Occipital lobe (tissue), 3 donors: ENCODE measurements at places on chromosomes 11 and 22. TPM values are rescaled to one million over a fixed set of nuclear protein-coding genes. Genes with fewer than 3 reads are reported as not detected.

DNA sequence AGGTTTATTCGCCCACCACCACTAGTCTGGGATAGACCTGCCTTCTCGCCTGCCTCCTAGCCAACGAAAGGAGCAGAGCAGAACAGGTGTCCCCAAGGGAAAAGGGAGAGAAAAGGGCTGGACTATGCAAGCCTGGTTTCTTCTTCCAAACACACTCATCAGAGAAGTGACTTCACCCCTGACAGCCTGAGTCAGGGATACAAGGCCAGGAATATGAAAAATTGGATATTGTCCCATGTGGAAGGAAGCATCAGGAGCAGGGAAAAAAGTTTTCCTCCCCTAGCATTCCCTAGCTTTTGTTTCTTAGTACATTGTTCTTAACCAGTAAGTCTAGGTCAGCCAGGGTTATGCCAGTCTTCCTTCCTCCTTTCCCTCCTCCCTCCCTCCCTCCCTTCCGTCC is 56.9 kb upstream of the TNRC6B start:
- DNase-seq = no peak

DNA sequence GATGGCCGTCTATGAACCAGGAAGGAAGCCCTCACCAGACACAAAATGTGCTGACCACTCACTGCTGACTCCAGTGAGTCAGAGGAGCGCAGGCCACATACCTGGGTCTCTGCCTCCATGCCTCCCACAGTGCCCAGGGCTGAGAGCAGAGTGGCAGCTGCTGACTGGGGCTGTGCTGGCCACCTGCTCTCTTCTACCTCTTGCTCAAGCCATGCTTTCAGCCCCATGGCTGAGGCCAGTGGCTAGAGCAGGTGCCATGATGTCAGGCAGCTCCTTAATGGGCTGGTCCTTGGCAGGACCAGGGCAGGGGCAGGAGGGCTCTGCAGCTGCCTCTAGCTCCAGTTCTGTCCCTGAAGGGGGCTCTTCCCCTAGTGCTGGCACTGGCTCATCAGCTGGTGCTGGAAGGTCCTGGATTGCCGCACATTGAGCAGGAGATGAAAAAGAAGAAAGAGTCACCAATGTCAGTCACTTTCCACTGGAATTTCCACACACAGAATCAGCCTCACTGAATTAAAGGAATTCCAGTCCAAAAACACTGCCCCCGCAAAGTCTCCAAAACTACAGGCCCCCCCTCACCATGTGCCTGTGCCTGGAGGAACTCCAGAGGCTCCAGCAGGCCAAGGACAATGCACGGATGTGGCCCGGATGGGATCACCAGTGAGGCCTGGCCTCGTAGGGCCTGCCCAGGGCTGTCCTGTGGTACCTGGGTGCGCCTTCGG is 86.4 kb downstream of the GGTLC2 start:
- no peak for DNase-seq

- DNase-seq = no peak
Observed at GRCh38 chr11:14852571-14853177, 39.4 kb downstream of the CYP2R1 start.

DNA sequence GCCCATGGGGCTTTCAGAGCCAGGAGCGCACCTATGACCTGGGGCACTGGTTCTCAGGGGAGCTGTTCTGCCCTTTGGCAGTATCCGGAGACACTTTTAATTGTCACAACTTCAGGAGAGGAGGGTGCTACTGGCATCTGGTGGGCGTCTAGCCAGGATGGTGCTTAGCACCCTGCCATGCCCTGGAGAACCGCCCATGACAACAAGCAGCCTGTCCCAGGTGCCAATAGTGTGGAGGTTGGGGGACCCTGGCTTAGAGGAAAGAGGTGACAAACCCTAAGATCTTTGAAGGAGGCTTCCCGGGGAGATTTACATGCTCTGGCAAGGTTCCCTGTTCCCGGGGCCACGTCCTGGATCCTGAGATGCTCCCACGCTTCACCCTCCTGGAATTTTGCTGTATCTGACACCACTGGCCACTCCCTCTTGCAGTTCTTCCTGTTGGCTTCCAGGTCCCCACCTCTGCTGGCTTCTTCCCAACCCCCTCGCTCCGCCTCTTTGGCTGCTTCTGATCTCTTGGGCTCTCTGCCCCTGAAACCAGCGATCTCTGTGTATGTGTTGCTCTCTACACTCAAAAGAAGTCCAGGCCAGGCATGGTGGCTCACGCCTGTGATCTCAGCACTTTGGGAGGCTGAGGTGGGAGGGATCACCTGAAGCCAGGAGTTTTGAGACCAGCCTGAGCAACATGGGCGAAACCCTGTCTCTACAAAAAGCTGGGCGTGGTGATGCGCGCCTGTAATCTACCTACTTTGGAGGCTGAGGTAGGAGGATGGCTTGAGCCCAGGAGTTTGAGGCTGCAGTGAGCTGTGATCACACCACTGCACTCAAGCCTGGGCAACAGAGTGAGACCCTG is 31.1 kb downstream of the FADS3 start:
- DNase-seq = no peak

- DNase-seq = no peak
Observed at GRCh38 chr11:107707807-107708206, 4.0 kb downstream of the SLN start.

DNA sequence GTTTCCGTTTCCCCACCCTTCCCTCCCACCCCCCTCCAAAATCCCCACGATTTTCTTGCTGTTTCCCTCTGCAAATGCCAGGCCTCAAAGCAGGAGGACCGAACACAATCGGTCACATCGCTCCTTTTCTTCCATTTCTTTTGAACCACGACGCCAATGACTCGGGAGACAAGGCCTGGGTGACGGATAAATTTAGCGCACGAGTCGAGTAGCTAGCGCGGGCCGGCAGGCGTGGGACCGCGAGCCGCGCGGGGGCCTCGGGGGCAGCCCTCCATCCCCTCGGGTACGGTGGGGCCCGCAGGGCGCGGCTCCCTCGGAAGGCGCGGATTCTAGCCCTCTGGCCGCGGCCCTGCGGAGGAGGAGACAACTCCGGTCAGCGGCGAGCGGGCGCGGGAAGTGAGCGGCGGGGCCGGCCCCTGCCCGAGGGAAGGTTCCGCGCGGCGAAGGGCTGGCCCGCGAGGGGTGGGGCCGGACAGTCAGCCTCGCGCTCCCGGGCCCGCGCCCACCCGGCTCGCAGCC is 414 bp downstream of the JOSD1 start:
- no peak for DNase-seq

- DNase-seq = no peak
Observed at GRCh38 chr11:35487532-35488078, 37.8 kb downstream of the PAMR1 start.

DNA sequence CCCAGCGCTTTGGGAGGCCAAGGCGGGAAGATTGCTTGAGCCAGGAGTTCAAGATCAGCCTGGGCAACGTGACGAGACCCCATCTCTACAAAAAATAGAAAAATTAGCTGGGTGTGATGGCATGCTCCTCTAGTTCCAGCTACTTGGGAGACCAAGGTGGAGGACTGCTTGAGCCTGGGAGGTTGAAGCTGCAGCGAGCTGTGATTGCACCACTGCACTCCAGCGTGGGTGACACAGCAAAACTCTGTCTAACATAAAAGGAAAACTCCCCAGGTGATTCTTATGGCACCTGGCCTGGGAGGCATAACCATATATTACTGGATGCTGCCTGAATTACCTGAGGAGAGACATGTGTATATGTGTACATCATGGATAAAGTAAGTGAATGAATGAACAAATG is 29.1 kb downstream of the KIAA1671 start:
- no peak for DNase-seq

DNA sequence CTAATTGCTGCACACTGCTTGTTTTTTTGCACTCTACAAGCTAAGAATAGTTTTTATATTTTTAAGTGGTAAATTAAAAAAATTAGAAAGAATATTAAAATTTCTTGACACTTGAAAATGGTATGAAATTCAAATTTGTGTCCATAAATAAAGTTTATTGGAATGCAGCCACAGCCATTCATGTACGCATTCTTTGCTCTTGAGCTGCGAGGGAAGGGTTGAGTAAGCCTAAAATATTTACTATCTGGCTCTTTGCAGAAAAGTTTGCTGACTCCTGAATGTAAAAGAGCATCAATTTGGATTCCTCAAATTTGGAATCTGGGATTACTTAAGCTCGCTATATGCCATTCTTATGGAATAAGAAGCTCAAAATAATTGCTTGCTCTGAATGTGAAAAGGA is 3.4 kb upstream of the ADAMTS8 start:
- no peak for DNase-seq

DNA sequence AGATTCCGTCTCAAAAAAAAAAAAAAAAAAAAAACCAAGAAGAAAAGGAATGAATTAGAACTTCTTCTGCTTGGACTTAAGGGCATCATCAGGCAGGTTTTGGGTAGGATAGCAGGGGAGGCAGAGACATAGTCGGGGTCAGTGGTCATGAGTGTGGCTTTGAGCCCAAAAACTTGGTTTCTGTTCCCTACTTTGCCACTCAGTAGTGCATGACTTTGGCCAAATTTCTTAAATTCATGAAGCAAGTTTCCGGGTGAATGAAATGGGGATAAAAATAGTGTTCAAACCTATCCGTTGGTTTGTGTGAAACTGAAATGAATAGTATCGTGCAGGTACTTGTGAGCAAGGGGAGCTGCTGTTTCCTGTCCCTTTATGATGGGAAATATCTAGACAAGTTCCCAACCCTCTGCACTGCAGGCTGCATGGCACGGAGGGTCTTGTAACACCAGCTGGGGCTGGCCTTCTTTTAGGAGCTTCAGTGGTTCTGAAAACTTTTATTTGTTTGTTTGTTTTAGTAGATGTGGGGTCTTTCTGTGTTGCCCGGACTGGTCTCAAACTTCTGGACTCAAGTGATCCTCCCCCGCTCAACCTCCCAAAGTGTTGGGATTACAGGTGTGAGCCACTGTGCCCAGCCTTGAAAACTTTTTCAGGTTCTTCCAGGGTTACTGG is 18.4 kb downstream of the NEAT1 start:
- no peak for DNase-seq

GRCh38 chr11:64629796-64630562 is 39.0 kb downstream of the SLC22A12 start:
- DNase-seq = no peak

GRCh38 chr11:87879118-87879517 is 296.1 kb downstream of the RAB38 start:
- DNase-seq = no peak

The EED gene
- 23.1 TPM for total RNA-seq

The FXYD2 gene
- total RNA-seq = 0.62 TPM

The CRYBB2 gene
- not detected for total RNA-seq
